Osteoblast (primary cell): ENCODE measurements at places on chromosomes 5 and 9.
A peak's percentile ranks its signal among the peaks of the same experiment; 100 is the strongest.

DNA sequence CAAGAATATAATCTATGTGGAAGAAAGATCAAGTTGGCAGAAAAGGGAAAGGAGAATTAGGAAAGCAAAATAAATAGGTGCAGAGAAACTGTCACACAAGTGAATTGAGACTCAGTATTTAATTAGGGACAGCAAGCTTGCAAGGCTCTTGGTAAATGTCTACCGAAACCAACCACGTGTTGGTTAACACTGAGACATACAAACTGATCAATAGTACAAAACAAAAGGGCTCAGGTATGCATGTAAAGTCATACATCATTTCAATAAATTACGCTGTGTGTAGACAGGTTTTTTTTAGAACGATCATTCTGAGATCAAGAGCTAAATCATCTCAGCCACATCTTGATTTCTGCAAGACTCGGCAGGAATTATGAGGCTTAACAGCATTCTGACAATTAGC lies 225.4 kb downstream of the EBF1 start:
- no peak for DNase-seq
- peak overlapping the region; percentile 68 for H3K27ac ChIP-seq
- no peak overlapping the region for H3K4me3 ChIP-seq
- H3K27me3 ChIP-seq: no peaks in the 10 kb centered on the region

DNA sequence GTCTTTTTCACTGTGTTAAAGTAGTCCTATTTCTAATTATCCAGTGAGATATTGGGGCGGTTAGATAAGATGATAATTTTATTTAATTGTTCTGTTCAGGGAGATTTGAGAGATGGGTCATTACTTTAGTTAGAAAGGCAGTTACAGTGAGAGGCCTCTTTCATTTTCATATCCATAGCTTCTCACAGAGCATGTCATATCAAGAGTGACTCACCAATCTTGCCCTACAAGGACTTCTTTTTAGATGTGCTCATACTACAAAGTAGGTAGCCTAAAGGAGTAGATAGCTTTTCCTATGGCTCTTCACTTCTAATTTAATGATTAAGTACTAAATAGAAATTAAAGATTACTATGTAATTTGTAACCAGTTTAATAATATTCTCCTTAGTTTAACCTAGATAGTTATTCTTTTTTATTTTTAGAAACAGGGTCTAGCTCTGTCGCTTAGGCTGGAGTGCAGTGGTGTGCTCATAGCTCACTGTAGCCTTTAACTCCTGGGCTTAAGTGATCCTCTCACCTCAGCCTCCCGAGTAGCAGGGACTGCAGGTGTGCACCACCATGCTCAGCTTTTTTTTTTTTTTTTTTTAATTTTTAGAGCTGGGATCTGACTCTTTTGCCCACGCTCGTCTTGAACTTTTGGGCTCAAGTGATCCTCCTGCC lies 71.0 kb downstream of the FER start:
- H3K27me3 ChIP-seq: no peaks in the 10 kb centered on the region
- no peak overlapping the region for H3K4me3 ChIP-seq
- peak; percentile 77 for DNase-seq
- no peaks in the 10 kb centered on the region for H3K36me3 ChIP-seq
- H3K27ac ChIP-seq: peak overlapping the region; percentile 48
- peaks cover 12% of the 10 kb centered on the region for H3K4me1 ChIP-seq

DNA sequence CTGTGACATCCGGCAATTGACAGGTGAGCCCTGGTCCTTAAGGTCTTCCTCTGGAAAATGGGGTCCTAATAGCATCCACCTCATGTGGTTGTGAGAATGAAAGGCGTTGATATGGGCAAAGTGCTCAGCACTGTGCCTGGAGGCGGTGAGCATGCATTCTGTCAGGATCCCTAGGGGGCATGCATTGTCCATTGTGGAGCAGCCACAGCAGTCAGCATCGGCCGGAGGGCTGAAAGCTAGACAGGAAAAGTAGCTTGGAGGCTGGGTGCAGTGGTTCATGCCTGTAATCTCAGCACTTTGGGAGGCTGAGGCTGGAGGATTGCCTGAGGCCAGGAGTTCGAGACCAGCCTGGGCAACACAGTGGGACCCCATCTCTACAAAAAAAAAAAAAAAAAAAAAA lies 122.2 kb downstream of the LHX2 start:
- no peak overlapping the region for H3K27ac ChIP-seq
- no peaks in the 10 kb centered on the region for H3K27me3 ChIP-seq
- no peaks in the 10 kb centered on the region for H3K36me3 ChIP-seq
- H3K4me1 ChIP-seq: peaks cover 46% of the 10 kb centered on the region

- H3K27ac ChIP-seq: no peak overlapping the region
- H3K36me3 ChIP-seq: no peaks in the 10 kb centered on the region
- H3K4me3 ChIP-seq: no peak overlapping the region
- no peaks in the 10 kb centered on the region for H3K27me3 ChIP-seq
- H3K4me1 ChIP-seq: no peaks in the 10 kb centered on the region
Observed at GRCh38 chr9:123727332-123727731, 202.6 kb downstream of the DENND1A start.

GRCh38 chr9:92964607-92965060 lies 17.3 kb downstream of the FGD3 start:
- no peaks in the 10 kb centered on the region for H3K4me1 ChIP-seq
- H3K27ac ChIP-seq: no peak overlapping the region
- no peaks in the 10 kb centered on the region for H3K36me3 ChIP-seq
- peak; percentile 22 for DNase-seq
- H3K4me3 ChIP-seq: no peak overlapping the region
- H3K27me3 ChIP-seq: no peaks in the 10 kb centered on the region

GRCh38 chr9:136133191-136133958 lies 14.7 kb upstream of the TMEM250 start:
- H3K36me3 ChIP-seq: no peaks in the 10 kb centered on the region
- H3K4me3 ChIP-seq: no peak overlapping the region
- no peaks in the 10 kb centered on the region for H3K4me1 ChIP-seq

- no peaks in the 10 kb centered on the region for H3K27me3 ChIP-seq
- peak; percentile 15 for DNase-seq
- H3K4me1 ChIP-seq: no peaks in the 10 kb centered on the region
- H3K36me3 ChIP-seq: no peaks in the 10 kb centered on the region
Observed at GRCh38 chr5:31086839-31087415, 106.6 kb upstream of the CDH6 start.

DNA sequence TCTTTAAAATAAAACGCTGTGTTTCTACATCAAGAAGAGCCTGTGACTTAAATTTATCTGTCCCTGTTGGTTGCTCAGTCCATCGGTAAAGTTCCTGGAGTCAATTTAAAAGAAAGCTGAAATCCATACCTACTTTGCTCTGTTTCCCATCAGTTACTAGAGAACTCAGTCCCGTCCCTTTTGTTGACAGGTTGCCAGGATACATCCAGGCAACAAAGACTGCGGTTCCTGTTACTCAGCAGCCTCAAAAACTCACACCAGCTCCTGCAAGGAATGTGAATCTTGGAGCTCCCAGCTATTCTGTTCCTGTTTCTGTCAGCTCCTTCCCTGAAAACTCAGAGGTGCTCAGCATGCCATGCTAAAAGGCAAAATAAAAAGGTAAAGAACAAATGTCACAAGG lies at the start of gene ZNF474:
TSS of gene ZNF474 (plus strand) at position 241 of the 400 bp plus-strand sequence. CDS start 22,445 bp downstream, outside the sequence.
- no peaks in the 10 kb centered on the region for H3K27me3 ChIP-seq
- no peak within 1 kb of the TSS for H3K4me3 ChIP-seq
- peaks cover 33% of the 10 kb centered on the region for H3K4me1 ChIP-seq
- H3K27ac ChIP-seq: peak within 1 kb of the TSS; percentile 84
- H3K36me3 ChIP-seq: no peaks in the 10 kb centered on the region
- DNase-seq: peak; percentile 74

- H3K27ac ChIP-seq: no peak overlapping the region
- H3K4me1 ChIP-seq: no peaks in the 10 kb centered on the region
- DNase-seq: no peak
- H3K27me3 ChIP-seq: peaks cover 13% of the 10 kb centered on the region
Observed at GRCh38 chr5:175471628-175472027, 6.7 kb upstream of the SFXN1 start.

- no peaks in the 10 kb centered on the region for H3K36me3 ChIP-seq
- peaks cover 19% of the 10 kb centered on the region for H3K4me1 ChIP-seq
- H3K4me3 ChIP-seq: peak overlapping the region; percentile 28
- no peaks in the 10 kb centered on the region for H3K27me3 ChIP-seq
- DNase-seq: peak; percentile 97
- H3K27ac ChIP-seq: peak overlapping the region; percentile 74
Observed at GRCh38 chr9:120925535-120926396, 830 bp downstream of the TRAF1 start.

DNA sequence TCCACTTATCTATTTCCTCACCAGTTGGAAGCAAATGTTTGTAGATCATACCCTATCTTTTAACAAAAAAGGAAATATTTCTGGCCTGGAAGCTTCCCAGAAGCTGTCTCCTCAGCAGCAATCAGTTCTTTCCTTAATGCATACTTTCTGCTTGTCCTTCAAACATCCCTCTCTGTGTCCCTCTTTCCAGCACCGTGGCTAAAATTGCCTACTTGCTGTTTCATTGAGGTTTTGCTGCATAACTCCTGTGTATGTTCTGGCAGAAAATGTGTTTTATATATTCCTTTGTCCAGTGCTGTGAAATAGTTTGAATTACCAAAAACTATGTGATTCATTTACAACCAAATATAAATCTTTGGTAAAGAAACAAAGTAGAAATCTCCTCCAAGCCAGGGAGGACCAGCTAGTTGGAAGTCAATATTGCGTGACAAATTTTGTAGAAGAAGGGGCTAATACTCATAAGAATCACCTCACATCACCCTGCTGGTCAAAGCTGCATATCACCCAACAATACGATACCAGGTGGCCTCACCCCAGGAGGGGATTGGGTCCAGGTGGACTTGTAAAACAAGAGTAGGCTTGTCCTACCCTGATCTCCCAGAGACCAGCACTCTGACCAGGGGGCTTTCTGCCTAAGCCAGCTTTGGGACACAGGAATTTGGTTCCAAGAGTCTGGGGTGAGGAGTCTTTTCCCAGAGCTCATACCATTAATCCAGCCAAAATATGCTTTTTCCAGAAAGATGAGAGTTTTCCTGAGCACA lies 198.4 kb upstream of the SNX2 start:
- DNase-seq: peak; percentile 64
- H3K36me3 ChIP-seq: no peaks in the 10 kb centered on the region
- no peak overlapping the region for H3K4me3 ChIP-seq
- H3K27ac ChIP-seq: no peak overlapping the region
- no peaks in the 10 kb centered on the region for H3K27me3 ChIP-seq

GRCh38 chr5:146778795-146779194 lies 99.8 kb downstream of the PPP2R2B start:
- DNase-seq: no peak
- H3K4me1 ChIP-seq: no peaks in the 10 kb centered on the region
- H3K36me3 ChIP-seq: no peaks in the 10 kb centered on the region
- no peak overlapping the region for H3K4me3 ChIP-seq
- no peaks in the 10 kb centered on the region for H3K27me3 ChIP-seq
- no peak overlapping the region for H3K27ac ChIP-seq

DNA sequence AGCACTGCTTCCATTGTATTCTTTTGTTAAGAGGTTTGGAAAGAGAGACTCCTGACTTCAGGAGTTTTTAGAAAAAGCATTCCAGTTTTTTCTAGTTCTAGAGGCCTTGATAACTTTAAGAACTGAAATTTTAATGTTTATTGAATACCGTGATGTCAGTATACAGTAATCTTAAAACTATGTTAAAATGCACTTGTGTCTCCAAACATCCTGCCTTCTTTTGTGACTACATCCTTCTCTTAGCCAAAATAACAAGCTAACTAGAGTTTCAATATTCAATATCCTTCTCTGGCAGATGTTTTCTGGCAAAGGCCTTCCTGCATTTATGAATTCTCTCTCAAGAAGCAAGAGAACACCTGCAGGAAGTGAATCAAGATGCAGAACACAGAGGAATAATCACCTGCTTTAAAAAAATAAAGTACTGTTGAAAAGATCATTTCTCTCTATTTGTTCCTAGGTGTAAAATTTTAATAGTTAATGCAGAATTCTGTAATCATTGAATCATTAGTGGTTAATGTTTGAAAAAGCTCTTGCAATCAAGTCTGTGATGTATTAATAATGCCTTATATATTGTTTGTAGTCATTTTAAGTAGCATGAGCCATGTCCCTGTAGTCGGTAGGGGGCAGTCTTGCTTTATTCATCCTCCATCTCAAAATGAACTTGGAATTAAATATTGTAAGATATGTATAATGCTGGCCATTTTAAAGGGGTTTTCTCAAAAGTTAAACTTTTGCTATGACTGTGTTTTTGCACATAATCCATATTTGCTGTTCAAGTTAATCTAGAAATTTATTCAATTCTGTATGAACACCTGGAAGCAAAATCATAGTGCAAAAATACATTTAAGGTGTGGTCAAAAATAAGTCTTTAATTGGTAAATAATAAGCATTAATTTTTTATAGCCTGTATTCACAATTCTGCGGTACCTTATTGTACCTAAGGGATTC lies 43.1 kb downstream of the NDFIP1 start:
- H3K4me1 ChIP-seq: peaks cover 5% of the 10 kb centered on the region
- DNase-seq: peak; percentile 56
- no peaks in the 10 kb centered on the region for H3K27me3 ChIP-seq
- peak overlapping the region; percentile 2 for H3K27ac ChIP-seq

DNA sequence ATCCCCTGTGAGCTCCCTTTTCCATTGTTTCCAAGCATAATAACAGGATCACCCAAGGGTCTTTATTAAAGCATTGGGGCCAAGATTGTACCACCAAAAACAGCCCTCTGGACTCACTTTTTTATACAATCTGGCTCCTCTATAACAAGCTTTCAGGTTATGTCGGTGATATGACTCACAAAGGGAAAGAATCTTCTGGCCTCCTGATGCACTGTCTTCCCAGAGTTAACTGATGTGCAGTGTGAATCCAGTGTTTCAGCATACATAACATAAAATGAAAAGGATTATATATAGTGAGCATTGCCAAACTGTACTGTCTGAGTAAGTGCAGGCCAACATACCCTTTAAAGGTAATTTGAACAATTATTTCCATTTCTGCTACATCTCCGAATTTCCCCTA lies 33.9 kb upstream of the MAN2A1 start:
- no peak for DNase-seq
- H3K27ac ChIP-seq: no peak overlapping the region
- no peaks in the 10 kb centered on the region for H3K27me3 ChIP-seq
- H3K4me3 ChIP-seq: no peak overlapping the region

- H3K27ac ChIP-seq: no peak overlapping the region
- H3K36me3 ChIP-seq: no peaks in the 10 kb centered on the region
- H3K4me3 ChIP-seq: no peak overlapping the region
Observed at GRCh38 chr9:31839273-31839672, 545.2 kb upstream of the ACO1 start.

DNA sequence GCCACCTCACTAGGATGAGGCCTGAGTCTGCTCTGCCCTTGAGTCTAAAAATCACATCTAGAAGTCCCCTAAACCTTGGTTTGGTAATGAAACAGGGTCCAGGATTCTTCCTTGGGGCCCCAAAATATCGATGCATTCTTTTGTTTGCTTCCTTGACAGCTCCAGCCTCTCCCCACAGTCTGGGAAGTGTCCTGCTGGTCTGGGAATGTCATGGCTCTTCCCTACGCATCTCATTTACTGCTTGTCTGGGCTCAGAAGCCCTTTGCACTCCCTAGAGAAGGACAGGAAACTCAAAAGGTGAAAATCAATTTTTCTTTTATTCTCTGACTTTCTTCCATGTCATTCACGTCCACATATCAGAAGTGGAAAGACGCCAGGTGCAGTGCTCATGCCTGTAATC lies 115.8 kb downstream of the DRD1 start:
- H3K27me3 ChIP-seq: no peaks in the 10 kb centered on the region
- no peaks in the 10 kb centered on the region for H3K36me3 ChIP-seq
- H3K4me3 ChIP-seq: no peak overlapping the region
- H3K27ac ChIP-seq: no peak overlapping the region
- no peak for DNase-seq
